ENCODE measurements at places on chromosomes 3 and 15.

DNA sequence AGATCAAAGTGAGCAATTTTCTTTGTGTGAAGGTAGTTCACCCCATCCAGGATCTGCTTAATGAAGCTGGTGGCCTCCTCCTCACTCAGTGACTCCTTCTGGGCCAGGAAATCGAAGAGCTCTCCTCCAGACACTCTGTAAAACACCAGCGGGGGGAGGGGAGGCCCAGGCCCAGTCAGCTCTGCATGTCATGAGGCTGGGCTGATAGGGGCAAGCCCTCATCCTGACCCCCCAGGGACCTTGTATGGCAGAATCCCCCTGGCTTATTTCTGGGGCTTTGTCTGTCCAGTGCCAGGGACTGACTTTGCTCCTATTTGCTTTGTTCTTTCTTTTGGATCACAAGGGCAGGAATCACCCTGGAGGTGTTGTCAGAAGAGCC lies 74.9 kb downstream of the DAPK2 start:
- no peak for DNase-seq

DNA sequence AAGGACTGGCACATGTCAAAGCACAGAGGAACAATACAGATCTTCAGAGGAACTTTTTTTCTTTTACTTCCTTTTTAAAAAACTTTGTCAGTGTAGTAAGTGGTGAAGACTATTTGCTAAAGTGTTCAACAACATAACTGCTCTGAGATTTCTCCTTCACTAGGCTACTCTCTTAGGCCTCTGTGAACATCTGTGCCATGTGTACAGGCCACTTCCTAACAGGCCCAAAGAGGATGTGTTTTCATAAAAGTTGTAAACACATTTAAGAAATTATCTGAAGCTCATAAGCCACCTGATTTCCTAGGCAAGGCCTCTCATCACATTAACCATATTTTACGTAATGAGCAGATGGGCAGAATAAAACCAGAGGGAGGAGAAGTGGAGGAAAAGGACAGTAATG lies 235.4 kb downstream of the FHIT start:
- DNase-seq: no peak

DNA sequence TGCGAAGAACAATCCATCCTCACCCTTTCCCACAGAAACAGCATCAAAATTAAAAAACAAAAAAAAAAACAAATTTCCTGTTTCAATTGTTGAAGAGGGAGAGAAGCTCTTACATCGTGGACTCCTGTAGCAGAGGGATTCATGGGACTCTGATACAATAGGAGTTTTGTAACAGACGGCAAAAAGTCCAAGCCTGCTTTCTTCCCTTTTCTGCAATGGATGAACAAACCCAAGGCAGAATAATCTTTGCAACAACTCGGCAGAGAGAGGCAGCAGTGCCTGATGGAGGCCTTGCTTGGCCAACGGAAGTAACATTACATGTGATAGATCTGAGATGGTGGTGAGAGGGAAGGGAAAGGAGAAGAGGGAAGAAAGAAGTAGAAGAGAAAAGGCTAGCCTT lies 26.9 kb downstream of the CCR4 start:
- no peak for DNase-seq

- no peak for DNase-seq
Measured at GRCh38 chr3:39910826-39911464, 101.5 kb downstream of the MYRIP start.

GRCh38 chr3:52021489-52022268 lies 26.0 kb upstream of the RPL29 start:
- DNase-seq: no peak

DNA sequence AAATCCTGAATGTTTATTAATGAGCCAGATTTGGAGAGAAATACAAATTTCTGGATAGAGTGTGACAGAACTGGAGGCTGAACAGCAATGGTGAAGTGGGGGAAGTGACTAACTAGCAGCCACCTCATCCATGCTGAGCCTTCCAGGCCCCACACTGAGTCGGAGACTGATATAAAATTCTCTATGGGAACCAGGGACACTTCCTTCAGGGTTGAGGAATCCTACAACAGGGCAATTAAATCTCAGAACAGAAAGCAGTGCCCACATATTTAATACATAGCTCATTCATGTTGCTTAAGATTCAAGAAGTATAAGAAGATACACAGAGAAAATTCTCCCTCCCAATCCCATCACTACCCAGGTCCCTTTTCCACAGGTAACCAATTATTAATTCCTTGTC lies 49.3 kb downstream of the HACD2 start:
- DNase-seq: no peak

GRCh38 chr15:89775815-89776214 lies 317 bp upstream of the MESP2 start:
- DNase-seq: no peak

- DNase-seq: no peak
Measured at GRCh38 chr3:109154979-109155378, 18.5 kb downstream of the C3orf85 start.

DNA sequence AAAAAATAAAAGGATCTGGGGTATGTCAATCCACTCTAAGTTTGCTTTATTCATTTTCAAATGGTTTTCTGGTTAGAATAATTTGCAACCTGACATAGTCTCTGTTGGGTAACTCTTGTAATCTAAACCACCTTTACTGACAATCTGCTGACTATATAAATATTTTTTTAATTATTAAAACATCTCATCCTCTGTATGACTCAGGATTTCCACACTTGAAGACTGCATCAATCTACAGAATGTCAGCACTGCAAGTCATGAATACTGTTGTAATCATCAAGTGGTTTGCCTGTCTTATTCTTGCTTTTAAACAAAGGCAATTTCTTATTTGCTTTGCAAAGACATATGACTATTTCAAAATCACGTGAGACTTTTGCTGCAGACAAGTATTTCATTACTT lies 42.1 kb downstream of the VGLL3 start:
- DNase-seq: peak; percentile 4

- no peak for DNase-seq
Measured at GRCh38 chr15:80840182-80841130, 61.3 kb downstream of the CEMIP start.

GRCh38 chr15:52385670-52386069 lies 90.1 kb upstream of the MYO5C start:
- no peak for DNase-seq

- DNase-seq: no peak
Measured at GRCh38 chr3:170701696-170702678, 116.1 kb upstream of the SLC7A14 start.

- DNase-seq: no peak
Measured at GRCh38 chr15:91855241-91855640, 1.7 kb downstream of the SLCO3A1 start.

DNA sequence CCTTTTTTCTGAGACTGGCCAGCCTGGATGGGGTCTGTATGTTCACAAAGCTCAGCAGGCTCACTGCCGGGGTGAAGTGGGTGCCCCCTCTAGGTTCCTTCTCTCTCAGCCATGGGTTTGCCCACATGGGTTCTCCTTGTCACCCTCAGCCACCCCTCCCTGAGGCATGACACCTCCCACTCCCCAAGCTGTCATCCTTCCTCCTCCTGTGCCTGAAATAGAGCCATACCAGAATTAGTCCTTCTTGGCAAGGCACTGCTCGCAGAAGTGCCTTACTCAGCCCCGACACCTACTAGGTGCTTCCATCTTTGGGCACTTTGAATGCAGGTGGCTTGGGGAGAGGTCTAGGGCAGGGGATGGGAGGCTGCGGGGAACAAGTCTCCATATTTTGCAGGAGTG lies 62.9 kb upstream of the SEC13 start:
- DNase-seq: no peak

All from RWPE1 (cell line).